ENCODE measurements at places on chromosomes 7 and 10.

DNA sequence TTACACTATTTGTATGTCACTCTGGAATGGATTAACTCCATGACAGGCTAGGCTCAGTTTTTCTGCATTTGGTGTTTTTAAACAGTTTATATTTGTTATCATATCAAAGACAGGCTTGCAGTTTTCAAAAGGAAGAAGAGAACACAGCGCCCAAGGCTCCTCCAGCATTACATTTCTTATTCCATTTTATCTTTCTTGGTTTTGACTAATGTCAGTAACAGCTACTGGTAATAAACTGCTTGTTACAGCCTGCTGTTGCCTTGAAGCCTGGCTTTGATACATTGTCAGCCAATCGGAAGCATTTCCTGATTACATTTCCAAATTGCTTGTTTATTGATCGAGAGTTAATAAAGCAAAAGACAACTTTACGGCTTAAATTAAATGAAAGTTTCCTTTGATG, 166.0 kb upstream of the MDFIC start:
- no peak for DNase-seq

DNA sequence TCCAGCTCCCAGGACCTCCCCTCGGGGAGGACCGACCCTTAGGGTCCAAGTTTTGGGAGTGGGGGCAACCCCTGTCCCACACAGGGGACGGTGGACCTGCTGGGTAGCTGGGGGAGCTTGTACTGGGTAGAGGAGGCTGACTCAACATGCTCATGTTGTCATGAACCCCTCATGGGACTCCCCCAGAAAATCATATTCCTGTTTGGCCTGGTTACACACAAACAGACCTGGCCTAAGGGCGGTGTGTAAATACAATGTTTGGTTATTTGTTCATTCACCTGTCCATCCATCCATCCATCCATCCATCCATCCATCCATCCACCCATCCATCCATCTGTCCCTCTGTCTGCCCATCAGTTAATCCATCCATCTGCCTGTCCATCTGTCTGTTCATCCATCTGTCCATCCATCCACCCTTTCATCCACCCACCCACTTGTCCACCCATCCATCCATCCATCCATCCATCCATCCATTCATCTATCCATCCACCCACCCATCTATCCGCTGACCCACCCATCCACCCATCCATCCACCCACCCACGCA, 92.9 kb downstream of the DNAJB6 start:
- no peak for DNase-seq

- DNase-seq = peak; percentile 17
These were observed 30.1 kb downstream of the CAV1 start for GRCh38 chr7:116554911-116555310.

GRCh38 chr10:23341004-23341403, 3.6 kb downstream of the C10orf67 start:
- no peak for DNase-seq

GRCh38 chr7:148146346-148146745, 444.2 kb upstream of the C7orf33 start:
- DNase-seq = no peak

GRCh38 chr10:67771200-67771599, 66.8 kb downstream of the DNAJC12 start:
- no peak for DNase-seq

GRCh38 chr10:2618690-2619089, 448.7 kb upstream of the PFKP start:
- DNase-seq = no peak

DNA sequence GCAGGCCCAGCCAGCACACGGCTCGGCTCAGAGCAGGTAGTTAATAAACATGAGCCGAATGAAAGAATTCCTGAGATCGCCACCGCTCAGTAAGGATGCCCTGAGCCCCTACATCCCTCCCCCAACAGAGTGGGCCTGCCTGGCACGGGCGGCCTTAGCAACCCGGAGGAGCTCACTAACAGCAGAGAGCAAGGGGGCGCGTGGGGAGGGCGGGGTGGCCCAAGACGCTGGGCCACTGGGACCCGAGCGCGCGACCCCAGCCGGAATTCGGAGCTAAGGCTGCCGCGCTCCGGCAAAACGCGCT, 403 bp upstream of the ENO4 start:
- DNase-seq = peak; percentile 7

DNA sequence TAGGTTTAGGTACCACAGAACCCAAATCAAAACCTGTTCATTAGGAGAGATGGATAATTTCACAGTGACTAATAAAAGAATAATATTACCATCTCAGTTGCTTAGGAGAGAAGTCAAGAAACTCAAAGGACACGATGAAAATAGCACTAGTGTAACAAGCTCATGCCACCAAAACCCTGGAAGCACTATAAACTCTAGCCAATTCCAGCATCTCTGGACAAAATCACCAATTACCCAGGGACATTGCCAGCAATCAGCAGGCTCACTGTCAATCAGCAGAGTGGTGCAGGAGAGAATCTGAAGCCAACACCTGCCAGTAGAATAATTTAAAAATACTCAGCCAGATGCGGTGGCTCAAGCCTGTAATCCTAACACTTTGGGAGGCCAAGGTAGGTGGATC, 88.9 kb downstream of the ARMH3 start:
- DNase-seq = no peak

DNA sequence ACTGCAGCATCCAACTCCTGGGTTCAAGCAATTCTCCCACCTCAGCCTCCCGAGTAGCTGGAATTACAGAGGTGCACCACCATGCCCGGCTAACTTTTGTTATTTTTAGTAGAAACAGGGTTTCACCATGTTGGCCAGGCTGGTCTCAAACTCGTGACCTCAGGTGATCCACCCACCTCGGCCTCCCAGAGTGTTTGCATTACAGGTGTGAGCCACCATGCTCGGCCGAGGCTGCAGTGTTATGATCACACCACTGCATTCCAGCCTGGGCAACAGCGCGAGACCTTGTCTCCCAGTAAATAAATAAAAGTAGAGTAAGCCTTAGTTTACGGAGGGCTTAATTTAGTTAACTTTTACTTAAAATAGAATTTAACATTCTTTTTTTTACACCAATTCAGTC, 23.7 kb upstream of the IGF2BP3 start:
- no peak for DNase-seq

GRCh38 chr10:11553773-11554381, 57.6 kb downstream of the USP6NL start:
- no peak for DNase-seq

GRCh38 chr10:131034451-131034850, 277.1 kb downstream of the TCERG1L start:
- no peak for DNase-seq

DNA sequence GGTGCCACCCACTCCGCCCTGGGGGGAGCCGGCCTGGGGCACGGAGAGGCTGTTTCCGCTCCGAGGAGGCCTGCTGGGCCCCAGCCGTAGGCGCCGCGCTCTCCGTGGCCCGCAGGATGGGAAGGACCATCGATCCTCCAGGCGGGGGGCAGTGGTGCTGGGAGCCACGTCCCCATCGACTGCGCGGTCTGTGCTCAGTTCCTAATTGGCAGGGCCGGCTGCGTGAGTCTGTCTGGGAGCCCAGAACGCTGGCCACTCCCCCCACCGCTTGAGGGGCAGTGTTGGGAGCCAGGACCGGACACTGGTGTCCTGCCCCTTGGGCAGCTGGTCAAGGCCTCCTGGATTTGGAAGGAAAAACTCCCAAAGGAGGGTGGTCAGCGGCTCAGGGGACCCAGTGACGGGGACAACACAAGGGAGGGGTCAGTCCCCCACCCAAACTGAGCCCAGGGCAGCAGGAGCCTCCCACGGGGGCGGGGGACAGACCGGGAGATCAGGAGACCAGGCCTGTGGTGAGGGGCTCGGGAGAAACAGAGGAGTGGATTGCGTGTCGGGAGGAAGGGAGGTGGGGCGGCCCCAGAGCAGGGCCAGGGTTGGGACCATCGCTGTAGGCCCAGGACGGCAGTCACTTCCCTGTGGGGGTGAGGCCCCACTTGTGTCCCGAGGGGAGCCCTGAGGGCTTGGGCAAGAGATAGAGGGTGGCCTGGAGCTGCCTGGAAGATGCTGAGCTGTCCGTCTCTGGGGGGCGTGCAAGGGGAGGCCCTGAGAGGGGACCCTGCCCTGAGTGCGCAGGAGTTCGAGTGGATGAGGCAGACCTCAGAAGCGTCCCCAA, 89.0 kb downstream of the UNCX start:
- no peak for DNase-seq

DNA sequence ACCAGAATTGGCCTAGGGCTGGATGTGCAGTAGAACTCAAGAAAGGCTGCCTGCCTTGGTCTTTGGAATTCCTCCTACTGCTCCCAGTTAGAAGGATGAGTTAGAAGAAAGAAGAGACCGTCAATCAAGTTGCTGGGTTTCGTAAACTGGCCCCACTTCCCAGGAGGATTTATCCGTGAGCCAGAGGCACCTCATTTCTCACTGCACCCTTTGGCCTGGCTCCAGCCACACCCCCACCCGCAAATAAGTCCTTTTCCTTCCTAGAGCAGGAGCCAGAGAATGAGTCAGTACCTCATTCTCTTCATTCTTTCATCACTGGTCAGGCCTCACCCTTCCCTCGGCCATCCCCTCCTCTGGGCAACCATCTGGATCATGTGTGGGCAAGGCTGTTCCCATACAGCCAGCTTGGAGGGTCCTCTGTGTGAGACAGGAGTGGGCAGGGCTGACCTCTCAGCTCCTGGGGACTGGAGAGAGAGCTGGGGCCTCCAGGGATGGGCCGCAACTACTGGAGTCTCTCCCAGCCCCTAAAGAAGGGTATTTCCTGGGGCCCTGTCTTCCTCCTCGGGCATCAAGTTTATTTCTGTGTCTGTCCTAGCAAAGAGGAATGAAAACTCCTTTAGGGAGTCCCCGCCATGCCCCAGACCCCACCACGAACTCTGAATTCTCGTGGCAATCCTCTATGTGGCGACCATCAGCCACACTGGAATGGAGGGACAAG, 87.2 kb upstream of the DUSP5 start:
- DNase-seq = peak; percentile 79

- DNase-seq = peak; percentile 90
These were observed 176.2 kb upstream of the ITGB1 start for GRCh38 chr10:33134011-33134751.

DNA sequence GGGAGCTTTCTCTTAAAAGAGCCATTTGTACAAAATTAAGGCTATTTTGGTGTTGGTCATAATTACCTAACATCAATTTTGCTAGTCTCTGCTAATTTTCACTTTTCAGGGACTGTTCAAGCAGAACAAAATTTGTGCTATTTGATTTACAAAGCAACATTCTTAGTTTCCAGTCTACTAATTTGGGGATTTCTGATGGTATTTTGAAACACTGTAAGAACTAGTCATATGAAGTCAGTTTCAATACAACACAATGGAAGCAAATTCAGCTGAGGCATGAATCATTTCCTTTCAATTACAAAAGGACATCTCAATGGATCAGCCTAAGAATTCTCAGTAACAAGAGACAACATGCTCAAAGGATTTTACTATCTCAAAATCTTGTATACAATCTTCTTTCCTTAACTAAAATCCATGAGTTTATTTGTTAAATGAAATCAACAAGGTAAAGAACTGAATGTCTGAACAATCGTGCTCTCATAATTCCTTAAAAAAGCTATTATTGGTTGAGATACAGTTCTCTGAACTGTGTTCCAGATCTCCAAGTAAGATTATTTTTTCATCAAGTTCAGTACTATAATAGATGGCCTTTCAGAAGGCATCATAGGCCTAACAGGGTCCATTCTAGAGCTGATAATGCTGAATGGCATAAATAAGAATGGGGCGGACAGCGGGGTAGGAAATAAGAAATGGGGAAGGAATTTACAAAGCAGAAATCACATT, 144.6 kb downstream of the NRCAM start:
- peak; percentile 89 for DNase-seq

- DNase-seq = peak; percentile 76
These were observed 104.1 kb upstream of the LAMB4 start for GRCh38 chr7:108234281-108234680.

DNA sequence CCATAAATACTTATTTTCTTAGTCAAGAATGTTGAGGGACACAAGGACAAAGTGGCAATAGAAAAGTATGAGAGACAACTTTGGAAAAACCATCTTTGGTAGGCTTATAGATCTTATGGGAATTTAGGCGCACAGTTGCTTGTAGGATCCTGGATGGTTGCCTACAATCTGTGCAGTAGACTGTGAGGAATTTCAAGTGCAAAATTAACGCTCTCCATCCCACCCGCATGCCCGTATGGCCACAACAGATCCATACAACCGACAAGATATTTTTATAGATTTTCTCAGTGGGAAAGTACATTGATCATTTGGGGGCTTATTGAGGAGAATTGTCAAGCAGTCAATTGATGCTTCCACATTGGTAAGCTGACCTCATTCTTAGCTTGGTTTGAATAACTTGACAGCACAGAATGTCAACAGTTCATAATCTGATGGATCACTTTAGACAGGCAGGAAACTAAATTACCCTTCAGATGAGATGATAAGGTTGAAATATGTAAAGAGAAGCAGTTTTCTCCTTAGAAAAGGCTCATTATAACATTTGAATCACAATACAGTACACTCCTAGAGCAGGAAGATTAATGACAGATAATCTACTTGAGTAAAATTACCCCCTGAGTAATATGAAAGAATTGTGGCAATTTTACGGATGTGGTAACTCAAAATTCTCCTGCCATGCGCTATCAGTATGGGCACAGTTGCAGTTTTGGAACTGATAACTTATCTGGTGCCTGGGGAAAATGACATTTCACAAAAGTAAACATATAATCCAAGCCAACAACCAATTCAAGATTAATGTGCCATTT, 479.7 kb downstream of the KIF20B start:
- no peak for DNase-seq

- no peak for DNase-seq
These were observed 121.3 kb downstream of the BMPER start for GRCh38 chr7:34026481-34027190.

- DNase-seq = no peak
These were observed 15.5 kb upstream of the HOXA13 start for GRCh38 chr7:27215356-27215755.

GRCh38 chr7:95865716-95866371, 93.5 kb downstream of the DYNC1I1 start:
- DNase-seq = peak; percentile 22

DNA sequence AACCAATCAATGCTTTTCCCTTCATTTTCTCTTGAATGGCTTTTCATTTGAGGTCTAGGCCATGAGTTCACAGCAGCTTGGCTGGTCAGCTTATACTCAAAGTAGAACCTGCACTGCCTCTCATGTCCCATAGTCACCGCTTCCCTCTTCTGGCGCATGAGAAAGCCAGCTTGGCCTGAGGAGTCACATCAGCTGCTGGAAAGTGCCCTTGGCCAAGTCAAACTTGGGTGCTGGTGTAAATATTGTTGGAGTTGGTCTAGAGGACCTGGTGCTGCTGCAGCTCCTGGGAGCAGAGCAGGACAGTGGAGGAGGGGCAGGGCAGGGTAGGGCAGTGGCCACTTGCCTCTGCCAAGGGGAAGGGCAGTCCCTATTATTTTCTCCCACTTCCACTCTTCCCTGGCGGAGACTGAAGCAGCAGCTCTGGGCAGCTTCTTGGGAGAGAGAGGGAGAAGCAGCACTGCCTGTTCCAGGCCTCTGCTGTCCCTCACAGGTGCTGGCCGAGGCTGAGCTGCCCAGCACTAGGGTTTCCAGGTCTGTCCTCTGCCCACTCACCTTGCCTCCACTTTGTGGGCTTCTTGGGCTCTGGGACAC, 12.8 kb downstream of the UBE2D4 start:
- DNase-seq = no peak
